ENCODE measurements at places on chromosomes 7 and 10.

DNA sequence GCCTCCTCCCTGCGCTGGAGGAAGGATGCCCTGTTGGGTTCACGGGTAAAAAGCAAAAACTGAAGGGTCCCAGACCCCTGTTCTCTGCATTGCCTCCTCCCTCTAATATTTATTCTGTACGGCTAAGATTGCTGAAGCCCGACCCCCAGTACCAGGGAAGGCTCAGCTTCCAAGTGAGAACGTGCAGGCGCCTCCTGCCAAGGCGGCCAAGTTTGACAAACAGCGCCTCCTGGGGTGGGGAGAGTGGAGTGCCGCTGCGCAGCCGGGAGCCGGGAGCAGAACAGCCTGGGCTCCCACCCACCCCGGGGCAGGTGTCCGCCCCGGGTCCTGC, 4.7 kb upstream of the EBF3 start:
- DNase-seq: no peak

GRCh38 chr7:151690606-151691005, 170.9 kb upstream of the RHEB start:
- DNase-seq: no peak

DNA sequence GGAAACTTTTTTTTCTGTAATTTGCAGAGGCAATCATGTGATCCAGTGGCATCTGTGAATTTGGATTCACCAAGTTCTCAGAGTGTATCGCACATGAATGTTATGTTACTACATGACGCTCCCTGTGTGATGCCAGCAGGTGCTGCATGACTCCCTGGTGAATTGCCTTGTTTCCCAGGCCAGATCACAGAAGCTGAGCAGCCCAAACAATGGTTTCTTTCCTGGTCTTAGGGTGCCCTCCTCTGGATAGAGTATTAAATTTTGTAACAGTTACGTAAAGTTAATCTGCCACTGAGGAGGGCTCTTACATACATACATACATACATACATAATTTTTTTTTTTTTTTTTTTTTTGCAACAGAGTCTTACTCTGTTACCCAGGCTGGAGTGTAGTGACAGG, 3.6 kb downstream of the ZSCAN21 start:
- DNase-seq: peak; percentile 48

DNA sequence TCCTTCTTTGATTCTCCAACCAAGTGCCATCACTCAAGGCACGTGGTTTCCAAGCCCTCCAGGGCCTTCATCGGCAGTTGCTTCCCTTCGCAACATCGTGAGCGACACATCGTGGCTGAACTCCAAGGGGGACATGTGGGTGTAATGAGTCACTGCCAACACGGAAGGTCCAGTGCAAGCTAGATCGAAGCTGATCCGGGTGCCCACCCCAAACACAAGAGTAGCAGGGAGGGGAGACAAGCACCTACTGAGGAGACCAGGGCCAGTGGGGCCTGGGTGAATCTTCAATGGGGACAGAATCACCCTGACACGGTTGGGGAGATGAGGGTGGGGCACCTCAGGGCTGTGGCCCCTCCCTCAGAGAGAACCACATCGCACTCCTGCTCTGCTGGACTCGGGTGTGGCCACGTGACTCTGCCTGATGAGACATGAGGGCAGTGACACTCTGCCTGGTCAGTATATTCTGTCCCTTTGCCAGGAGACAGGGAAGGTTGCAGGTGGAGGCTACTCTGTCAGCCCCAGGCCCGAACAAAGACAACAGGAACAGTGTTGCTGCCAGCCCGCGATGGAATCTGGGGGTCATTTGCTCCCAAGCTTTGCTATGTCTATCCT, 36.8 kb upstream of the HSPA12A start:
- DNase-seq: no peak

- no peak for DNase-seq
Measured at GRCh38 chr7:1085910-1086421, 1.9 kb upstream of the GPER1 start.

DNA sequence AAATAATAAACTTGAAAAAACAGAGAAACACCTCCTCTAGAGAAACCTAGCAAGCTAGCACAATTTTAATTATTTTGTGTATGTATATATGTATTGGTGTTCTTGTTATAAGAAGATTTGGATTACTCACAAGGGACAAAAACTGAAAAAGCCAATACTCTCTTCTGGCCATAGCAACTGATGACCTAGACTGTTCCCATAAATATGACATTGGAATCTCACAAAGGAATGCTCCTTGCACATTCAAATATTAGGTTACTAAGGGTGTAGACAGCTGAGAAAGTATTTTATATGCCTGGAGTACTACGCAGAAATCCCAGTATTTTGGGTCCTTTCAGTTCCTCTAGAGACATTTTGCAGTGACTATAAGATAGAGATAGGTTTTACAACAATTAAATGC, 279.4 kb downstream of the FZD1 start:
- DNase-seq: no peak
